ENCODE measurements at places on chromosomes 2 and 18. TPM values are rescaled to one million over a fixed set of nuclear protein-coding genes. Genes with fewer than 3 reads are reported as not detected.

STEAP3 gene
- 13.1 TPM for total RNA-seq

GRCh38 chr2:23513872-23514793, 129.2 kb downstream of the KLHL29 start:
- no peak for DNase-seq

- no peak for DNase-seq
These were observed 8.9 kb downstream of the STAM2 start for GRCh38 chr2:152166633-152167032.

DNA sequence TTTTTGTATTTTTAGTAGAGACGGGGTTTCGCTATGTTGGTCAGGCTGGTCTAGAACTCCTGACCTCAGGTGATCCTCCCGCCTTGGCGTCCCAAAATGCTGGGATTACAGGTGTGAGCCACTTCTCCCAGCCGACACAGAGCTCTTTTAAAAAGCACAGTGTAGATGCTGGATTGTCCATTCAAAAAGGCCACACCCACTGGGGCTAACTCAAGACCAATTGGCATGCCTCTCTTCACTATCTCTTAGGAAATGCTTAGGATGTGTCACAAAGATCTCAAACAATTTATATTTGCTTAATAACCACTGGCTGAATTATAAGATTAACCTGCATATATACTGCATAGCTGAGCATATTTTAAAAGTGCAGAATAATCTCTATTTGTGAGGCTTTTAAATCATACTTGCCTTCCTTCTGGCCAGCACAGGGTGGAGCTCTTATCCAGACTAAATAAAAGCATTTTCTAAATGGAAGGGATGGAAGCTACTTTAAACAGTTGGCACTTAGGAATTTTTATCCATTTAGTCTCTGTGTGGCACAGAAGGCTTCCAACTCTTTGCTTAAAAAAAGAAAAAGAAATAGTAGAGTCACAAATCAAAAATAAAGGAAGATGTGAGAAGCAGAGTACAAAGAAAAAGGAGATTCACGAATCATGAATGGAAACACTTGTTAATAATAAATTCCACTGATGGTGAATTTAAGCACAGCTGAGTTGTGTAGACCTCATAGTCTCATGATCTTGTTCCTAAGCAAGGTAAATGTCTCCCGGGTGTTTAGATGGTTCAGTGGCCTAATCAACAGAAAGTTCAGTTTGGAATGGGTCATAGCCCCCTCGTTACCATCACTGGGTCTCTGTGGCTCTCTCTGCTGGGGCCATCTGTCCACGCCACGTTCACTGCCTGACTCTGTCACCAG, 22.4 kb downstream of the CRYGD start:
- no peak for DNase-seq

DNA sequence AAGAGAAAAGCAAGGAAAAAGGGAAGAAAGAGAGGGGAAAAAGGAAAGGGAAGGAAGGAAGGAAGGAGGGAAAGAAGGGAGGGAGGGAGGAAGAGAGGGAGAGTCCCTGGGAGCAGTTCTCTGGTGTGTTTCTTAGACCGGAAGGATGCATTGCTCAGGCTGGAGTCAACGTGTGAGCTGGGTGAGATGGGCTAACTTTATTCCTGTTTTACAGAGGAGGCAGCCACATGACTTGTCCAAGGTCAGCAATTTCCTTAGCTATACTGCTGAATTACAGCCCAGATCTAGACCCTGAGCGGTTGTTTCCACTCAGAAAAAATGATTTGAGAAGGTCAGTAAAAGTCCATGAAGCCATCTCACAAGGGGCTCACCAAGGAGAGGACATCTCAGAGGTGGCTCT, 86.6 kb upstream of the APCDD1 start:
- no peak for DNase-seq

CCDC141 gene
- total RNA-seq: not detected

MATN3 gene
- 0.29 TPM for total RNA-seq

ERBB4 gene
- total RNA-seq: 0.06 TPM

OTOF gene
- not detected for total RNA-seq

Data from Daoy (cell line).